ENCODE measurements at places on chromosomes 2 and 18. TPM values are rescaled to one million over a fixed set of nuclear protein-coding genes. Genes with fewer than 3 reads are reported as not detected.

The RGPD5 gene
- total RNA-seq: 25.4 TPM

The EVA1A gene
- total RNA-seq: 138 TPM

The GALR1 gene
- not detected for total RNA-seq

The C2orf76 gene
- 16.0 TPM for total RNA-seq

The C2orf92 gene
- 2.3 TPM for total RNA-seq

The CDH19 gene
- not detected for total RNA-seq

The RNF144A gene
- 13.6 TPM for total RNA-seq

The LCT gene
- total RNA-seq: not detected

The ARHGAP15 gene
- total RNA-seq: not detected

The FARSB gene
- total RNA-seq: 15.6 TPM

The CNTNAP5 gene
- not detected for total RNA-seq

The ABCG8 gene
- not detected for total RNA-seq

The OTX1 gene
- under 0.01 TPM for total RNA-seq

The TM4SF20 gene
- not detected for total RNA-seq
